Activated CD4-positive, alpha-beta T cell treated with anti-CD3 and anti-CD28 coated beads for 36 hours (primary cell): ENCODE measurements at places on chromosomes 6 and 20. TPM values are rescaled to one million over a fixed set of nuclear protein-coding genes. Genes with fewer than 3 reads are reported as not detected.

GRCh38 chr6:7833751-7834070 lies 76.9 kb downstream of the TXNDC5 start:
- DNase-seq: no peak

- no peak for DNase-seq
Measured at GRCh38 chr20:57178582-57179111, 87.8 kb downstream of the BMP7 start.

DNA sequence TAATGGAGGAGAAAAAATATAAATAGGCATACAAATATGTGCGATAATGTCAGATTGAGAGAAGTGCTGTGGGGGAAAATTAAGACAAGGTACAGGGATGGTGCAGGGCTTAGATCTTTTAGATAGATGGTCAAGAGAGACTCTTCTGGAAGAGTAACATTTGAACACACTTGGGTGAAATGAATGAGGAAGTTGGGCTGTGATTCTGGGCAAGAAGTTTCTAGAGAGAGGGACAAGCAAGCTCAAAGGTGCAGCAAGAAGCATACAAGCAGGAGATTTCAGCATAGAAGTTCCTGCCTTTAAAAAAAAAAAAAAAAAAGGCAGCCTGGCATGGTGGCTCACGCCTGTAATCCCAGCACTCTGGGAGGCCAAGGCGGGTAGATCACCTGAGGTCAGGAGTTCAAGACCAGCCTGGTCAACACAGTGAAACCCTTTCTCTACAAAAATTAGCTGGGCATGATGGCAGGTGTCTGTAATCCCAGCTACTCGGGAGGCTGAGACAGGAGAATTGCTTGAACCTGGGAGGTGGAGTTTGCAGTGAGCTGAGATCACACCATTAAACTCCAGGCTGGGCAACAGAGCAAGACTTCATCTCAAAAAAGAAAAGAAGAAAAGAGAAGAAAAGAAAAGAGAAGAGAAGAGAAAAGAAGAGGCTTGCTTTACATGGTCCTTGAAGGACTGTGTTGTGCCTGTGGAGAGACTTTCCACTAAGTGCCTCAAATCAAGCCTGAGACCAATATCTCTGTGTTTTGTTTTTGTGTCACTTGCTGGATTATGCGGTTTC lies 9.7 kb upstream of the CD83 start:
- no peak for DNase-seq

GRCh38 chr20:9071976-9072726 lies 3.3 kb downstream of the PLCB4 start:
- DNase-seq: no peak

GRCh38 chr6:42963179-42963854 lies 2.8 kb downstream of the GNMT start:
- DNase-seq: no peak

DNA sequence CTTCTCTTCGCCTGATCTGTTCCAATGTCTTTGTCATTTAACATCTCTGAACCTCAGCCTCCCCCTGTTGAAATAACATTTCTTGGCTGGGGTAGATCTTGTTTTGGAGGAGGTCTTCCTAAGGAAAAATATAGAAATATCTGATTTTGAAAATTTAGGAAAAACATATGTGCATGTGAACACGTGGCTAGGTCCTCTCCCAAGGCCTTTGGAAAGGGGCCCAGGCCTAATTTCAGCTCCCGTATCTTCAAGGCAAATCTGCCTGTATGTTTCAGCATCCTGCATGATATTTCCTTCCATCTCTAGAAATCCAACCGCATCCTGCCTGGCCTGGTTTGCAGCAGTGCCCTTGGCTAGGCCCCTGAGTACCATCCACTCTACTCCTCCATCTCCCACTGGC lies 261.2 kb downstream of the PHACTR1 start:
- no peak for DNase-seq

DNA sequence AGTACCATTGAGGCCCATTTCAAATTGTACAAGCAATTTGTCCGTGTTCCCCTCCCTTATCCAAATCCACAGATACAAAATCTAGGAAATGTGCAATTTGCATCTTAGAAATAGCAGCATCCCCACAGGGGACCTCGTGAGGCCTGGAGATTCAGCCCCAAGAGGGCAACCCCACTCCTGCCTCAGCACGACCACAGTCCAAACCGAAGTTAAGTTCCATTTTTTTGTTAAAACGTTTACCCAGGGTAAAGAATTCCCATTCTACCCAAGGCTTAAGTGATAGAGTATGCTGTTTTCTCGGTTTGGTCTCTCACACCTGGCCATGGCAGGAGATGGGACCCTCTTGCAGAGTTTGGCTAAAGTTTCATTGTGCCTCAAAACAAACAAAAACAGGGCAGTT lies 41.2 kb downstream of the PLCG1 start:
- DNase-seq: no peak

DNA sequence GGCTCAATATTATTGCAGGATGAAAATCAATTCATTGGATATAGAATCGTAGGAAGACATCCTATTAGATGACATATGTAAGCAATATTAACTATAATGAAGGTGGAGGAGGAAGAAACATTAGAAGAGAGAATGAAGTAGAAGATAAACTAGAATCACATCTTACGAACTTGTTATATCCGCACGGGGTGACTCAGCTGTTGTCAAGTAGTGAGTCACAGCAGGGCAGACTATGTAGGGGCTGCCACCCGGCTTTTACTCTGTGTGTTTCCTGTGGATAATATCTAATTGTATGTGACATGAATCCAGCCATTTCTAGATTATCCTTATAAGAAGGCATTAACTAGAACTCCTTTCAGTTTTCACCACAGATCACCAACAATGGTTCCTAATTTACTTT lies 520.2 kb downstream of the DOK5 start:
- no peak for DNase-seq

GRCh38 chr20:54208548-54209176 lies 775 bp downstream of the PFDN4 start:
- DNase-seq: no peak

DNA sequence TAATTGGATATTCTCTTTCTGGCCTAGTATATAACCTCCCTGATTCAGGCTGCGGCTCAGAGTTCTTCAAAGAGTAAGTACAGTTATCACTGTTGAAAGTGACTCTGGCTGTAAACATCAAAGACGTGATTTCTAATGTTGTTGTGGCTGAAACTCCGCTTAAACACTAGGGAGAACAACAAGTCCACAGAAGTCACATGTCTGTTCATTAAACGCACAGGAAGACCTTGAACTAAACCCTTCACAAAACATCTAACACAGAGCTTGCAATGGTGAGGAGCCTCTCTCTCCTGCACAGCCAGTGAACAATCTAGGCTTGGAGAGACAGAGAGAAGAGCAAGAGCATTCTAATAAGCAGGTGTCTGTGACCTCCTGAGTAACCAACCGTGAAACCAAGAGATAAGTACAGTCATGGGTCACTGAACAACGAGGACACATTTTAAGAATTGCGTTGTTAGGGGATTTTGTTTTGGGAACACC lies 249.3 kb downstream of the PRKN start:
- no peak for DNase-seq

DNA sequence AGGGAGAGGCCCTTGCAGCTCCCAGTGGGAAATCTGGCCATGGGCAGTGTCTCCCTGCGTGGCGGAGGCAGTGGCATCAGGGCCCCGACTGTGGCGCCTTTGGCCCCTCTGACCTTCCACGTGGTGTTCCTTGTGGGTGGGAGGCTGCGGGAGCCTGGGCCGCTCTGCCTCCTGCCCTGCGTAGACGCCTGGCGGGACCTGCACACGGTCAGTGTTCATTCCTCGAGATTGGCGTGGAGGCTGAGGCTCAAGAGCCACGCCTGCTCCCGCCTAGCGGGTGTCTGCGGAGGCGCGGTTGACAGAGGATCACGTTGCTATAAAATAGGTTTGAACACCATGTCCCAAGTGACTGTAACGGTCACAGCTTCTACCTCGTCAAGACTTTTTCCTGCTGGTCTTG lies 14.0 kb downstream of the COL9A3 start:
- no peak for DNase-seq

- no peak for DNase-seq
Measured at GRCh38 chr6:108945681-108946159, 97.5 kb downstream of the ARMC2 start.

GRCh38 chr6:100126790-100127484 lies 132.9 kb upstream of the MCHR2 start:
- DNase-seq: no peak

GRCh38 chr6:17923401-17923863 lies 64.0 kb downstream of the KIF13A start:
- no peak for DNase-seq

GRCh38 chr20:62925076-62925419 lies 1.3 kb downstream of the DIDO1 start:
- no peak for DNase-seq

DNA sequence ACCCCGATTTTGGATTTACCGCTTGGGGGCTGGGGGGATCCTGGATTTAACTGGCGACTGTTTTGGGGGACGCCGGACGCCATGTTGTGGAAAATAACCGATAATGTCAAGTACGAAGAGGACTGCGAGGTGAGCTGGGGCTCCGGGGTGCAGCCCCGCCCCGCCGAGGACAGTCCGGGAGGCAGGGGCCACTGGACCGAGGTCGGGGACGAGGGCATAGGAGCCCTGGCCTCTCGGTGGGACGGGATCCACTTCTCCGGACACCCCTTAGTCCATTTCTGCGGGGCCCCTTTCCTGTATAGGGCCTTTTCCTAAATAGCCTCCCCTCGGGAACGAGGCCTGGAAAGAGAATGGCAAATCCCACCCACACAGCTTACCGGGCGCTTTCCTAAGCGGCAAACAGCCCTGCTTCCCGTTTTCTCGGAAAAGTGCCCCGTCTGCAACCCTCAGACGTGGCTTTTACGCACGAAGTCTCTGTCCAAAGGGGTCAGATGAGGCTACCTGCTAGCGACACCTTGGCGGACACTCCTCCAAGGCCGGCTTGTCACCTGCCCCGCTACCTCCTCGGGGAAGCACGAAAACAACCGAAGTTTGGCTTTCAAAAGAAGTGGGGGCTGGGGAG lies 469 bp downstream of the TFAP2C start:
- no peak for DNase-seq

- no peak for DNase-seq
Measured at GRCh38 chr6:132070356-132070755, 119.2 kb upstream of the CCN2 start.

DNA sequence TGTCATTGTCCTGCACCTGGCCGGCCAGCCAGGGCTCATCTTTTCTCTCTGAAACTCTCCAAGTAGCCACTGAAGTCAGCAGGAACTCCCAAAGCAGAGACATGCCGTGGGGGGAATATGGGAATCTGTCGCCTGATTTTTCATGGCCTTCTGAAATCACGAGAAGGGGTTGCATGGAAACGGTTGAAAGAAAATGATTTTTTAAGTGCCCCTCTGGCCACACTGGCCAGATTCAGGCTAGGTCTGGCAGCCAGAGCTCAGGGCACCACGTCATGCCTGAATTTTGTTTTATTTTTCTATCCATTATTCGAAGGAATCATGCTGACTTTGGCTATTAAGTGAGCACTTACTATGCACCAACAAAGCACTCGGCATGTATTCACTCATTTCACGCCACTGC lies 65.2 kb downstream of the EYA2 start:
- no peak for DNase-seq

GRCh38 chr6:46056906-46057529 lies 41.4 kb upstream of the CLIC5 start:
- no peak for DNase-seq

DNA sequence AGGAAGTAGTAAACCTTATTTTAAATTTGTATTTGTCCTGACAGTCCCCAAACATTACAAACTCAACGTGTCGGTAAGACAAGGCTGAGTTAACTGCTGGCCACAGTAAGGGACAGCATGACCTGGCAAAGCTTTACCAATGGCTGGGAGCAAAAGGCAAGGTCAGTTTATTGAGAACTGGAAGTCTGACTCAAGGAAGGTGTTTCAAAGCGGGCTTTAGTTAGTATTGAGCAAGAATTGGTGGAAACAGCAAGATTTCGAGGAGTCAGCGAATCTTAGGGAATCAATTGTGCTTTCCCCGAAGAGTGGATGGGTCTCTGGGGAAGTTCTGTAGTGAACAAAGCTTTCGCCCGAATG lies 885 bp upstream of the GZF1 start:
- DNase-seq: no peak

DNA sequence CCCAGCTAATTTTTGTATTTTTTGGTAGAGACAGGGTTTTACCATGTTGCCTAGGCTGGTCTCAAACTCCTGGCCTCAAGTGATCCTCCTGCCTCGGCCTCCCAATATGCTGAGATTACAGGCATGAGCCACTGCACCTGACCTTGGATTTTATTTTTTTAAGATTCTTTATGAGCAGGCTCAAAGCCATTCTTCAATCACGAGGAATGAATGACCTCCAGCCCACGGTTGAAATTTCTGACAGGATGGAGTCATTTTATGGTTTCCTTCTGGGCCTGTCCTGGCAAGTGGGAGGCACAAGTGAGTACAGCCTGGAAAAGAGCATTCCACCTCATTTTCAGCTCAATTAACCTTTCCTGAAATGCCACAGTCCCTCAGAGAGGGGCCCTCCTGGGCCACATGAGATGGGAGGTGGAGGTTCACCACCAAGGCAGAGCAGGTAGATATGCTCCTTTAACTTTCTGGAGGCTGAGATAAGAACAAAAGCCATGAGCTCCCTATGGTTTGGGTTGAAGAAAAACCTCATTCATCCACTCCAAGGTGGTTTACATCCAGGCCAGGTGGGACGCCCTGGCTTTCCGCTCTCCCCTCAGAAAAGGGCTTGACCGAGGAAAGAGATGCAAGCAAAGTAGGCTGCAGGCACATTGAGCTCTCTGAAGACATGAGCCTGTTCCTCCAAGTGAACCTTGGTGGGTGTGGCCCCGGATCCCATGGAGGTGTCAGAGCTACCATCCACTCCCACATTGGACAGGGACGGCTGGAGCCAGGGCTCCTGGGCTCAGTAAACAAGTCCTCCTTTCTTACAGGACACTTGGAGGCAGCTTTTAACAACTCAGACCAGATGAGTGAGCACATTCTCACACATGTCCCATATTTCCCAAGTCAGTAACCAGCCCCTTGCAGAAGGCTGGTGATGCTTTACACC lies 208.5 kb upstream of the SSTR4 start:
- DNase-seq: no peak

HAO1 gene
- not detected for total RNA-seq

SPATS1 gene
- not detected for total RNA-seq

ID4 gene
- not detected for total RNA-seq

PSMF1 gene
- 143 TPM for total RNA-seq

CNBD2 gene
- 2.9 TPM for total RNA-seq

RFX6 gene
- total RNA-seq: not detected

MEI4 gene
- not detected for total RNA-seq

FNDC1 gene
- total RNA-seq: not detected

LZTS3 gene
- 0.88 TPM for total RNA-seq

SYNGAP1 gene
- total RNA-seq: 45.6 TPM

ARHGAP40 gene
- not detected for total RNA-seq

MRPS18A gene
- total RNA-seq: 68.7 TPM
